ENCODE measurements at places on chromosomes 16 and 17.

DNA sequence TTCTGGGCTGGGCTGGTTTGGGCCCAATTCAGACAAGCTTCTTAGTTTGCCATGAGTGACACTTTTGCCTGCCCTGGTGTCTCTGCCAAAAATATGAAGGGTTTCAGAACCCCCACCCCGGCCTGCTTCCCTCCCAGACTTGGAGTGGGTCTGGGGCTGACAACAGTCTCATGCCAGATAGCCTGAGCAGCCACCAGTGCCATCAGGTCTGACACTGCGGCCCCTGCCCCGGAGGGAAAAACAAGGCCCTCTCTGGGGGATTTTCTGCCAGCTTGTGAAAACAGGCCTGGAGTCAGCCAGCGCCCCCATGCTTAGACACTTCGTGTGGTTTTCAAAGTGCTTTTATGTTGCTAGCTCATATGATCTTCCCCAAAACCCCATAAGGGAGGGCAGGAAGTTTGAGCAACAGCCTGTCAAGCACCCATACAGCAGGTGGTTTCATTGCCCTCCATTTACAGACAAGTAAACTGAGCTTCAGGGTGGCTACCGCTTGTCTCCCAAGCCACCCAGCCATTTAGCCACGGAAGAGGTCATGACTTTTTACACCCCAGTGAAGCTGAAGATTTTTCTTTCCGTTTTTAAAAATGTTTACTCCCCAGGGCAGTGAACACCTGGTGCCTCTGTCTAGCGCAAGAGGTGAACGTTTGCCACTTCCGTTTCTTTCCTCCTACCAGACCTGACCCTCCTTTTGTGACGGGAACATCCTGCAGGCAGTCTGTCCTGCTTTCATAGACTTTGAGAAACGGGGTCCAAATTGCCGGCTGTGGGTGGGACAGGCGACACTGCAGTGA lies 300.6 kb downstream of the SEC14L1 start:
- DNase-seq, result no peak

GRCh38 chr17:73802314-73802713 lies 158.1 kb upstream of the SDK2 start:
- DNase-seq, result no peak

GRCh38 chr17:76246080-76247066 lies 6.1 kb upstream of the RNF157 start:
- peak; percentile 63 for DNase-seq

DNA sequence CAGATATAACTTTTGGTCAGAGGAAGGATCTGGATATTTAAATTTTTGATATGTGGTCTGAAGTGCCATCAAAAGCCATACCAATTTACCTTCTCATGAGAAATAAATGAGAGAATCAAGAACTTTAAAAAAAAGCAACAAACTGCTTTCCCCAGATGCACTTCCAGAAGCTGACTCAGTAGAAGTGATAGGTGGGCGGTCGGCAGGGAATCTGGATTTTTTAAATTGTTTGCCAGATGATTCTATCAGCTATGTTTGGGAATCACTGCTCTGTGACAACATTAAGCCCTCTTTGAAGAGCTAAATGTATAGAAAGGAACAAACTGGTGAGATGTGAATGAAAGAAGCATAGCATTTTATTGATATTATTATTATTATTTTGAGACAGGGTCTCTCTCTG lies 19.2 kb downstream of the CDH3 start:
- no peak for DNase-seq

GRCh38 chr16:15976929-15977637 lies 27.7 kb downstream of the ABCC1 start:
- no peak for DNase-seq

DNA sequence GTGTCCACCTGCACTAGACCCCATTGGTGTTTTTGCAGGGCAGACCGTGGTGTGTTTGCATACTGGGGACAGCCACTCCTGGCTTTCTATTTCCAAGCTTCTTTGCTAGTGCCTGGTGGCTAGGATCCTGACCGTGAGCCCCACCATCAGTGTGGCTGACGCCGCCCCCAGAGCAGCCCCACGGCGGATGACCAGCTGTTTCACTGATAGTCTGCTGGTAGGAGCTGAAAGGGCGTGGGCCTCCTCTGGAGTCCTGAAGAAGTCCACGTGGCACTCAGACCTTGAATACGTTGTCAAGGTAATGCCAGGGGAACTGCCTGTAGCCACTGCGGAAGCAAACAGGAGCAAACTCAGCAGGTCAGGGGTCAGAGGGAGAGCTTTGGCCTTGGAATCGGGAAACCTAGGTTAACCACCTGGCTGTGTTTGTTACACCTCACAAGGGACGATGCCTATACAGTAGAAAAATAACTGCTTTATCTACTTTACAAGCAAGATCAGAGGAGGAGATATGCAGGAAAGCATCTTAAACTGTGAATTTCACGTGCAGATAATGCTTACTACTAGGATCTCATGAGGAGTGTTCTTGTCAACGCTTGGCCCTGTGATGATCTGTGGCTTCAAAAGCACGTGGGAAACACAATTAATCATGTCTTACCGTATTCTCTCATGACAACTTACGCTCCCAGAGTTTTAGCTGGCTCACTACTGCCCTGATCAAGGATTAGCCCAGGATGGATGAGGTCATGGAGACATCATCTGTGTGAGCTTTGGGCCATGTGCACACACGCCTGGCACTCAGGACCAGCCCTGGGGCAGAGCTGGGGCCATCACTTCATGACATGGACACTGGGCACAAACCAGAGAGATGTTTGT lies 30.3 kb downstream of the ALDH3A2 start:
- no peak for DNase-seq

- DNase-seq, result no peak
Measured at GRCh38 chr16:77637940-77638339, 84.4 kb upstream of the NUDT7 start.

GRCh38 chr16:7077636-7078035 lies 255.0 kb upstream of the RBFOX1 start:
- no peak for DNase-seq

GRCh38 chr17:31834448-31834847 lies 24.6 kb downstream of the COPRS start:
- DNase-seq, result no peak

GRCh38 chr16:85600078-85600477 lies 13.0 kb upstream of the GSE1 start:
- no peak for DNase-seq

- no peak for DNase-seq
Measured at GRCh38 chr16:88005181-88005581, 53.9 kb downstream of the BANP start.

DNA sequence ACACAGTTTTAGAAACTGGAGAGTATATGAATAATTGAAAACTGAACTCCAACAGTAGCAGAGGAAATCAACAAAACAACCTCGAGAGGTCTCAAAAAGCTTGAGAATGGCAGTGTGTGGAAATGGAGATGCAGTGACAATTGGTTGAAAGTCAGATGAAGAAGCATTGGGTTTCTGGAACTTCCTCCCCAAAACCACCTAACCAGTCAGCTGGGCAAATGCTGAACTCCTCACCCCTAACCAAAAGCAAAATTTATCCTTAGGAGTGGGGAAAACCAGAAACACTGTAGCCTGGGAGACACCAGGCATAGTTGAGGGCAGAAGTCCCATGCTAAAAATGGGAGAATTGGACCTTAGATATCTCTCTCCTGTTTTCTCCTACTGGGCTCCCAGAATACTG lies 109.9 kb downstream of the TANC2 start:
- no peak for DNase-seq

DNA sequence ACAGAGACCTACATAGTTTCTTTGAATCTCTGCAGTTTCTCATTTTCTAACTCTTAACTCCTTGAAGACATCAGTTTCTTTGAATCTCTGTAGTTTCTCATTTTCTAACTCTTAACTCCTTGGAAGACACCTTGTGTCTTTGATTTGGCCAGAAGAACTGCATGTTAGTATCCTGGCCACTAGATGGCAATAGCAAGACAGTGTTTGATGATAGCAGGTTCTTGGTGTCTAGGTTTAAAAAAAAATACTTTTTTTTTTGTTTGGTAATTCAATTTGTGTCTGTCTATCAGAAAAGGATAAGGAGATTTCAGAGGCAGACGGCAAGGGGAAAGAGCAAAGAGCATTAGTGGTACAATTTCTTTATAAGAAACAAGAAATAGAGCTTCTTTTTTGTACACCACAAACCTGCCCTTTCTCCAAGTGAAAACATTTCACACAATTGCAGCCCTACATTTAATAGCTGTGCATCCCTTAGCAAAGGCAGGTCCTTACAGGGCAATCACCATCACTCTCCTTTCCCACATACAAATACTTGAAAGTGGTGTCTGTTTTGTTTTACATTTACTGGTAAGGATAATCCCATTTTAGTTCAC lies 1324.9 kb upstream of the CDH8 start:
- DNase-seq, result peak; percentile 70

DNA sequence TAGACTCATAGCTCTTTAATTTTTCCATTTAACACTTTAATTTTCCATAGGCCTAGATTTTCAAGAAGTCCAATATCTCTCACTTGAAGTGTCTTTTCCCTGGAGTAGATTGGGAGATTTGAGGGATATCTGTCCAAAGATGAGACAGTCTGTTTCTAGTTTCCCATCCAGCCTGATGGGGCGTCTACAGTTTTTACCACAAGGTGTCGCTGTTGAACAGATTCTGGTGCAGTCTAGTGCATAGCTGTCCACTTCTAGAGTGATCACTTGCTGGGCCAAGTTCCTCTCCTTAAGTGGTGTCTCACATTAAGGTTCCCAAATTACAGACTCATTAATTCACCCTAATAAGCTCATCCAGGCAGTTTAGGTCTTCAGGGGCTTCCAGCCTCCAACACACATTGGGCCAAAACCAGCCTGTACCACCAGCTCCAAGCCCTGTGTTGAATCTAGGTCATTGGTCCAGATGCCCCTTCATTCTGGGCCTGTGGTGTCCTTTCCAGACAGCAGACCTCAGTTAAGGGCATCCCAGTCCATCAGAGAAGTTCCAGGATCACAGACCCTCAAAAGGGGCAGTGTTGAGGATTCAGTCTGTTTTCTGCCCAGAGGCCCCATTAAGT lies 9.4 kb downstream of the SNX20 start:
- peak; percentile 17 for DNase-seq

GRCh38 chr17:30199600-30199999 lies 35.9 kb downstream of the SLC6A4 start:
- no peak for DNase-seq

DNA sequence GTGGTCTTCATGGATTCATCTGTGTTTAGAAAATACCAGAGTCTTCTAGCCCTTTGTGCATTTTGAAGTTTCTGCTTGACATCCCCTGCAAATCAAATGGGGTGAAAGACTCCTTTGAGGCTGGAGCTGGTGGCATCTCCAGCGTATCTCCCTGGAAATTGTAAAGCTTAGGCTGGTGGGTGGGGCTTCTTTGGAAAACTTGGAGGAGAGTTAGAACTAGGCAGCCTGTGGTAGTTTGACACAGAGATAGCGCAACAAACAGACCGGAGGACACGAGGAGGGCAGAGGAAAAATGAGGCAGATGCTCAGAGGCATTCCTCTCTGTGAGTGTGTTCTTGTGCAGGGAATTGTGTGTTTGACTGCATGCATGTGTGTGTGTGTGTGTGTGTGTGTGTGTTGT lies 116.3 kb downstream of the IRX5 start:
- DNase-seq, result no peak

DNA sequence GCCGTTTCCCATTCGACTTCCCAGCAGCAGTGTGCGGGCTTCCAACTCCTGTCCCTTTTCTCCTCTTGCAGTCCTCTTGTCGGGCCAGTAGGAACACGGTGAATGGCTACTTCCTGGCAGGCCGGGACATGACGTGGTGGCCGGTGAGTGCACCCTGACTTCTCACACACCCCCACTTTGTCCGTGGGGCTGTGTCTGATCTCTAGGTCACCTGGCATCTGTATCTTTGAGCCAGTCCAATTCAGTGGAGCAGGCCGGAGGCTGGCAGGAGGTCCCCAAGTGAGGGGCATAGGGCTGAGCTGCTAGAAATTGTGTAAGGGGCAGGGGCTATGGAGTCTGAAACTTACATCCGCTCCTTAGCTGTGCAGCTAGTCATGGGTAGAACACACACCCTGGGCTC lies 6.6 kb downstream of the SLC5A10 start:
- no peak for DNase-seq

DNA sequence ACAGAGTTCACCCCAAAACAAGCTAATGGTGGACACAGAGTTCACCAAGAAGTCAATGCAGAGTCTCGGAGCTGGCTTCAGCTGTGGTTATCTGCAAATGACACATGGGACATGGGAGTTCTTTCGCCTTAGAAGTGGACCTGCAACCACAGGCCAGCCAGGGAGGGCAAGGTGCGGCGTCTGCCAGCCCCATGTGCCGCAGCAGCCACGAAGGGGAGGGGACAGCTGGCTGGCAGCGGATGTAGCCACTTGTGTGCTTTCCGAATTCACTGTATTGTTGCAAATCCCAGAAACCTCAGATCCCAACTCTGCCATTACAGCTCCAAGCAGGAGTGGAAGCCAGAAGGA lies 24.8 kb downstream of the LMF1 start:
- DNase-seq, result no peak

- DNase-seq, result peak; percentile 39
Measured at GRCh38 chr17:80441133-80441578, 26.2 kb downstream of the ENDOV start.

DNA sequence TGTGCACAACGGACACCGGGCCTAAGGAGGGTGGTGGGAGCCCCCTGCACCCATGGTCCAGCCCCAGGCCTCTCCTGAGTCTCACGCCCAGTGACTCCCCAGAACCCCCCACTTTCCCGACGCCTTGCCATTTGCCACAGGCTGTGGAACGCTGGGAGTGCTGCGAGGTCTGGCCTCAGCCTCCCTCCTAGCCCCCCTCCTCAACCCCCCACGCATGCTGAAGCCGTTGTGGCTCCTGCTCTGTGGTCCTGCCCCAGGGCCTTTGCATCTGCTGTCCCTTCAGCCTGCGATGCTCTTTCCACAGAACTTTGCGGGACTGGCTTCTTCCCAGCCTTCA lies 226.0 kb upstream of the GSE1 start:
- no peak for DNase-seq

DNA sequence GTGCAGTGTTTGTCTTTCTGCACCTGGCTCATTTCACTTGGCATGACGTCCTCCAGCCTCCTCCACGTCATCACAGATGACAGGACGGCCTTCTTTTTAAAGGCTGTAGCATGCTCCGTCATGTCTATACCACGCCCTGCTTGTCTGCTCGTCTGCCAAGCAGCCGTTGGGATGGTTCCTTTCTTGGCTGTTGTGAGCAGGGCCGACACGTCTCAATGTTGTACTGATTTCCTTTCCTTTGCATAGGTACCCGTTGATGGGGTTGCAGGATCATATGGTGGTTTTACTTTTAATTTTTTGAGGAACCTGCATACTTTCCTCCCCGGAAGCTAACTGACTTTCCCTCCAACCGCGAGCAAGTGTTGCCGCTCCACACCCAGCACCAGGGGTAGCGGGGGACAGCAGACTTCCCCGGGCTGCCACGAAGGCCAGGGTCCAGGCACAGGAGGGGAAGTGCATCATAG lies 212.2 kb upstream of the ZNF469 start:
- no peak for DNase-seq

GRCh38 chr17:55383771-55384642 lies 37.6 kb downstream of the MMD start:
- DNase-seq, result no peak

GRCh38 chr16:87086156-87086555 lies 231.0 kb downstream of the C16orf95 start:
- DNase-seq, result no peak

GRCh38 chr16:79303206-79303605 lies 297.3 kb downstream of the MAF start:
- DNase-seq, result no peak

All from NCI-H460 (cell line).